Pons (tissue), 1 donor: ENCODE measurements at places on chromosomes 6 and 20.

DNA sequence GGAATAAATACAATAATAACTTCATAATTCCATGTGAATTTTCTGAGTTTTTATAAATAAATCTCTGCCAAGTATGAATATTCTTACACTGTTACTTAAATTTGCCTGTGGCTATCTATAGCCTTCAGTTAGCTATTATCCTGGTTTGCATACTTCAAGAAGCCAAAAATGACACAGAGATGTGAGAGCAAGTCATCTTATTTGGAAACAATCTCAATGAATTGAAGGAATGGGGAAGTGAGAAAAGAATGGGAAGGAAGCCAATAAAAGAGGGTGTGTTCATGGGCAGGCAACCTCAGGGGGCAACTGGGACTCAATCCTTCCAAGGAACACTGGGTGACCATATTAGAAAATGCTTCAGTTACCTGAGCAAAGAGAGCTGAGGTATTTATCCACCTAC lies 9.9 kb downstream of the HAO1 start:
- DNase-seq: no peak

- peak; percentile 89 for DNase-seq
Observed at GRCh38 chr6:90098001-90098531, 198.6 kb downstream of the BACH2 start.

DNA sequence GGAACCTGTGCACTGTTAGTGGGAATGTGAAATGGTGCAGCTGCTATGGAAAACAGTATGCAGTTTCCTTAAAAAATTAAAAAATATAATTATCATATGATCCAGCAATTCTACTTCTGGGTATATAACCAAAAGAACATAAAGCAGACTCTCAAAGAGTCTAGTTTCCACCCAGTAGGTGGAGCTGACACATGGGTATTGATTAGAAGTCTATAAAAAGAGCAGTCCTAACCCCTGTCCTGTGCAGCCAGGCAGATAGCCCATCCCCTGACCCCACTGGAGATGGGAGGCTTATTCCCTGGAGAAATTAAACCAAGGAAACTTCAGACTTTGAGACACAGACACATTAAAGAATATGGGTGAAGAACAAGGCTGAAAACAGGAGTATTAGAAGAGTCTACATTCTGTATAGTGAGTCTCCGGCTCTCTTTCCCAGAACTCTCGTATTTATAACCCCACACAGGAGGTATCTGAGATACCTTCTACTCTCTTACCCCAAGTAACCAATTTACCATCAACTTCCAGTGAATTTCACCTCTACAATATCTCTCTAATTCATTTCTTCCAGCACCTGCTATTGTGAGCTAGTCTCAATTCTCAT lies 92.3 kb downstream of the SEL1L2 start:
- DNase-seq: no peak

DNA sequence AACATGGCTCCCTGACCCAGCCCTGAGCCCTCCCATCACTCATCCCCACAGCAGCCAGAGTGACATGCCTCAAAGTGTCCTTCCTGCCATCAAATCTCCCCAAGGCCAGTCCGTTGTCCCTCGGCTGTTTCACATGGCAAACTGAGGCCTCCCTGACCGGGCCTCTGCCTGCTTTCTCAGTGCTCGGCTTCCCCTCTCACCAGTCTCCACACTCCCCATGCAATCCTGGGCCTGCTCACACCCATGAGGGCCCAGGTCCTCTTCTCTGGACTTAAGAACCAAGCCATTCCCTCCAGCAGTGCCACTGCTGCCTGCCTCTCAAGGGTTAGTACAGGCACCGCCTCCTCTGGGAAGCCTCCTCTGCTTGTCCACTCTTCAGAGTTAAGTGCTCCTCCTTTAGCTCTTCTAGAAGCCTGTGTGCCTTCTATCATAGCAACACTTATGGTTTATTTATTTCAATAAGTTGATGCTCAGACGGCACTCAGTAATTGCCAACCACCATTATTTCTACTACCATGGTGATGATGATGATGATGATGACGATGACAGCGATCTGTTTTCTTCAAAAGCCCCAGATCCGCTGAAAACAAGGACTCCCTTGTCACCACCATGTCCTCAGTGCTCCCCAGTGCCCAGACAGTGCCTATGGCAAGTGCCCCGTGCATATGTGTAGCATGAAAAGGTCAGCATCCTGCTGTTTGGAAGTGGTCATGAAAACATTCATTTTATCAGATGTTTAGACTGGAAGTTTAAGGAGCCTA lies 449.0 kb downstream of the CDH26 start:
- DNase-seq: no peak

DNA sequence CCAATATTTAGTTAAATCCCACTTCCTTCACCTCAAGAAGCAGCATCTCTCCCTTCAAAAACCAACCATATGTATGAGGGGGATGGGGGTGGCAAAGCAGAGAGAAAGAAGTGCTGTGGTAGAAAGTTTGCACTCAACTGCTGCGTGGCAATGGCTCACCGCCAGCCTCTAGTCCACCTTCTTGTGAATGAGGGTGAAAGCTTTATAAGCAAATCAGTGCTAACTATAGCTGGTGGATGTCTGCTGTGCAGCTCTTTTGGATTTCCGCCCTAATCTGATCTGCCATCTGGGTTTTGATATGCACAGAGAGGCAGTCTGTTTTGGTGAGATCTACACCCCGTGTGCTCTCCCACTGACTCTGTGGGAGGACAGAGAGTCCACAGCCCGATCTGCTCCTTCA lies 281.2 kb upstream of the SUPT3H start:
- DNase-seq: peak; percentile 22

- no peak for DNase-seq
Observed at GRCh38 chr6:87784051-87784450, 82.0 kb upstream of the AKIRIN2 start.

DNA sequence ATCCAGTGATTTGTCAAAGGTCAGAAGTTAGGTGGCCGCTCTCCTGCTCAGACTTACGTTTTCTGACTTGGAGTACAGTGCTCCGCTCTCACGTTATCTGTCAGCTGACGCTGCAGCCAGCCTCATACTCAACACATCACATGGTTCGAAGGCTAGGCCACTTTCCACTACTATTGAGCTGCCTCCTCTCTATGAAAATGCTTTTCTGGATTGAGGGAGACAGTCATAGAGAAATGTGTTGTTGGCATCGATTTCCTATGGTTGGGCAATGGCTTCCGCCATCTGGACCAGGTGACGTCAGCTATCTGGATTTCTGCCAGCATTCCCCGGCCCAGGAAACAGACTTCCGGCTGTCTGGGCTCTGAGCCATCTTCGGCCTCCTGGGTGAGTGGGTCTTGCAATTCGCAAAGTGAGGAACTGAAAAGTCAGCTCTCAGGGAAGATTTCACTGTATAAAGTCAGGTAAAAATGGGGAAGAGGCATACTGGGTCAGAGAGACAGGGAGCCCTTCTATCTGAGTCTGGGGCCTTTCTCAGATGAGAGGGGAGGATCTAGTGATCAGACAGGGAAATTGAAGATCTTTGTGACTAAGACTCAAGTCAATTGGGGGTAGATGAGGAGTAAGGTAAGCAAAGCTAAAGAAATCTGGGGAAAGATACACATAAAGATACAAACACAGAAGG lies 37.5 kb upstream of the IER3 start:
- DNase-seq: peak; percentile 96

DNA sequence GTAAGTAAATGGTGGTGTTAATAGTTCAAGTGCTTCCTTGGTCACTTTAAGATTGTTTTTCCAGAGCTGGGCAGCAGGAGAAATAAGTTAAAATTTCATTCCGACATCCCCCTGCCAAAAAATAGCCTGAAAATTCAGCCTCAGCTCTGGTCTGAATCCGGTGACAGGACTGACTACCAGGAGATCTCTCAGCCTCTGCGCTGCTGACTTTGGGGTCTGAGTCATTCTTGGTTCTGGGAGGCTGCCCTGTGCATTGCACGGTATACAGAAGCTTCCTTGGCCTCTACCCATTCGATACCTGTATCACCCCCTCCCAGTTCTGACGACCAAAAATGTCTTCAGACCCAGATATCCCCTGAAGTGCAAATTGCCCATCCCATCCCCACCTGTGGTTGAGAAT lies 36.3 kb upstream of the TFAP2C start:
- no peak for DNase-seq

DNA sequence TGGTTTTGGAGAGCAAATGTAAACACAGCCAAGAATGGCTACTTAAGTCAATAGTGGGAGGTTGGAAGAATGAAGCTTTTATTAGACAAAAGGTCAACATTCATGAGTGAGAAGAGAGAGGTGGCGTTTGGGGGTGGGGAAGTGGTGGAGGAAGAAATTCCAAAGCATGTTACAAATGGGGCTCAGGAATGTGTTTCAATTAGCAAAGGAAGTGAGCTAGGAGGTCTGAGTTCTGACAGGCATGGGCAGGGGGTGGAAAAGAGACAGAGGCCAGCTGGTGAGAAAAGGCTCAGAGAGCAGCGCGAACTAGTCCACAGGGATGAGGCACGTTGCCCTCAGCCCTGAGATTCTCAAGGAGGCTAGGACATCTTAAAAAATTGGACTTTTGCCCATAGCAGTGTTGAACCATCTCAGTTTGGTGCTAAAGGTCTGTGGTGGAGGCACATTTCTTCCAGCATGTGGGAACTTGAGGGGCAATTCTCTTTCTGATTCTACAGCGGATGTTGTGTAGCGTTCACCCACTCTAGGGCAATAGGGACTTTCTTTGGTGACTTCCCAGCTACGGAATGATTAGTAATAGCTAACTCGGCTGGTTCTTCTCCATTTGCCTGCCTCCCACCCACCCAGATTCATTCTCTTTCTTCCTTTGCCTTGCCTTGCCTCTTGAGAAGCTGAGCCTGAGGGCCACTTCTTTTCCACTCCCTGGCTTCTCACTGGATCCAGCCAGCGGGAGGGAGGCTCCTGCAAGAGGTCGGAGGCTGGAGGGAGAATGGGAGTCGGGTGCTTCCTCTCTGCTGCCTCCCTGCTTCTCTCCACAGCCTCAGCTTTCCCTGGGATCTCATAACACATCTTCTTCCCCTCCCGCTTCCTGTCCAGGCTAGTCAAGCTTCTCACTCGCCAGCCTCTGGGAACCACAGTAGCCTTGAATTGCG lies 45.1 kb upstream of the NEDD9 start:
- no peak for DNase-seq

DNA sequence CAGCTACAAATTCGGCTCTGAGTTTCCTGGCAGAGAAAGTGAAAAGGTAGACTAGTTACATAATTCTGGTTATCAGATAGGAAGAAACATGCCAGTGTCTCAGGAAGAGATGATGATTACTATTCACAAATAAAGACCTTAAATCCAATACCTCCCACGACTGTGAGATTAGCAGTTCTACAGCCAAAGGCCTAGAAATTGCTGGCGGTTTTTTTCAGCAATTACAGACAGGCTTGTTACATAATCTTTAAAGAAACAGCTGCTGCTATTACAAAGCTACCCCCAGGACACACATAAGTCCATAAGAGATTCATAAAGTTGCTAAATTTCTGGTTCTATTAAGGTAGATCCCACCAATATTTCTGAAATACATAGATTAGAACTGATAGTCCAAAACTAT lies 40.2 kb downstream of the PIGU start:
- DNase-seq: peak; percentile 43

- peak; percentile 36 for DNase-seq
Observed at GRCh38 chr20:50317609-50318008, 127.0 kb downstream of the CEBPB start.

GRCh38 chr20:50717974-50718761 lies 13.2 kb upstream of the PARD6B start:
- no peak for DNase-seq

DNA sequence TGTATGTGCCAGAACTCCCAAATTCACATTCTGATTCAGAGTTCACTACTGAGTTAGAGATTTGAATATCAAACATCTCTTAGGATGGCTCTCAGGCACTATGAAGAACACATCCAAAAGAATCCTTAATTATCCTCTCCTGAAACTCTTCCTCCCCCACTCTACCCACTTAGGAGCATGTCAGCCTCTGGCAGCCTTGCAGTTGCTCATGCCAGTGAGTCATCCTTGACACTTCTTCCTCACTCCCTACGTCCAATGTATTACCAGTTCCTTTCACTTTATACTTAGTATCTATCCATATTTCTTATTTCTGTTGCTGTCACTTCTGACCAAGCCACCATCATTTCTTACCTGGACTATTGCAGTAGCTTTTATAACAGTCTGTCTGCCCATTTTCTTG lies 192.0 kb upstream of the IMPG1 start:
- no peak for DNase-seq

GRCh38 chr6:42525206-42525605 lies 38.6 kb upstream of the UBR2 start:
- no peak for DNase-seq

DNA sequence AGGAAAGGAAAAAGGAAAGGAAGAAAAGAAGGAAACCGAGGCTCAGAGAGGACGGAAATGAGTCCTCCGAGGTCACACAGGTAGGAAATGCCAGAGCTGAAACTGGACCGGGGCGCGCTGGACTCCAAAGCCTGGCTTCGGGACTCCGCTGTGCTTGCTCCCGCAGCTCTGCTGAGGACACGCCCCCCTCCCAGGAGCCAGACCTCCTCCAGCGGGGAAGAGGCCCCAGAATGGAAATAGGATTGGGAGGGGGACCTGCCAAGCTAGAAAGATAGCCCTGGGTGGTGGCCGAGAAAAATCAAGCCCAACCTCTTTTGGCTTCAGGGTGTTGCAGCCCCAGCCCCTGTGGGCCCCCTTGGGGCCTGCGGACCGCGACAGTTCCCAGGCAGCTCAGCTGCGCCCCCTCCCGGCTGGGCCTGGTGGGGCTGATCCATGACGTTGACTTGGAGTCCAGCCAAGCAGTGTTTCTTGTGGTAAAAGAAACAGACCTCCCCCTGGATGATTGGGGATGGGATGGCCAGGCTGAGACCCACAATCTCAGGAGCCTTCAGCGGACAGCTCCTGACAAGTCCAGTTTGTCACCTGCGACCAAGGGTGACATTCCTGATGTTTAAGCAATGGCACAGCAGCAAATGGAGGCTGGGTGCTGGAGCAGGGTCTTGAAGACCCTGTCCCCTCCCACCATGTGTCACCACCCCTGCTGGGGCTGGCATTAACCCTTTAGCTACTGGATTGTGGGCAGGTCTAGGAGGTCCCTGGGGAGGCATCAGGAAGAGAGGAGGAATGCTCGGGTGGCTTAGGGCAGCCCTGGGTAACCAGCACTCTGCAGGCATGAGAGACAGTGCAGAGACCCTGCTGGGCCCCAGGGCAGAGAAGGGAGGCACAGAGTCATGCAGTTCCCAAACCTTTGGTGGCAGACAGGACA lies 55.4 kb downstream of the RIPOR3 start:
- peak; percentile 5 for DNase-seq

DNA sequence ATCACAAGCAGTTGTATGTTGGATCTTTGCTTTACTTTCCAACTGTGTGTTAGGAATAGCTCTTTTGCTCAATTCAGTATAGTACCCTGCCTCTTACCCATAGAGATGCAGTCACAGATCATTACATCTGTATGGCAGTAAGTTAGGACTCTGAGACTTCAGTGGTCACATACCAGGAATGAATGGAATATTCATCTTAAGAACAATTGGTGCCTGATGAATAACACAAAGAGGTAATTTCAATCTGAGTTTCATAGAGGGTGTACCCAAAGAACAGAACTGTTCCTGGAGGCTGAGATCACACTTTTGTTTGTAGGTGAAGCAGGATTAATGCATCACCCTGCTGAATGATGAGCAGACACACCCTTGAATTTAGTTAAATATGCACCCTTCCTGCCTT lies 28.7 kb upstream of the KIF13A start:
- no peak for DNase-seq
